ENCODE measurements at places on chromosomes 5 and 9.

DNA sequence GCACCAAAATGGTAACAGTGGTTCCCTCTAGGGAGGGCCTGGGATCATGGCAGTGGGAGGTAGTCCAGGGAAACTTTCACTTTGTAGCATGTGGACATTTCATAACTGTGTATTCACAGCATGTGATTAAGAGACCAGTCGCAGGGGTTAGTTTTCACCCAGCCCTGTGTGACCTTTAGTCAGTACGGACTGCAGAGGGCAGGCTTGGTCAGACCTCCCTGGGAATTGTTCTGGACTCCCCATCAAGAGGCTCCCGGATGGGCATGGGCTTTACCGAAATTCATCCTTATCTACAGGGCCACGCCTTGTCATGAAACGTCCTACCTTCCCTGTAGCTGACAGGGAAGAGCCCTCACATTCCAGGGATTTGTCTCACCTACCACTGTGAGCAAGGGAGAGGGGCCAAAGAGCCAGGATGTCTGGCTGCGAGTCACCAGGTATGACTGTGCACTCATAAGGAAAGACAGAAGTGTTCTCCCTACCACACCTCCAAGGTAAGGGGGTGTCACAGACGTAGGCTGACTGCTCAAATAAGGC is 19.9 kb downstream of the GPX3 start:
- no peak for DNase-seq

DNA sequence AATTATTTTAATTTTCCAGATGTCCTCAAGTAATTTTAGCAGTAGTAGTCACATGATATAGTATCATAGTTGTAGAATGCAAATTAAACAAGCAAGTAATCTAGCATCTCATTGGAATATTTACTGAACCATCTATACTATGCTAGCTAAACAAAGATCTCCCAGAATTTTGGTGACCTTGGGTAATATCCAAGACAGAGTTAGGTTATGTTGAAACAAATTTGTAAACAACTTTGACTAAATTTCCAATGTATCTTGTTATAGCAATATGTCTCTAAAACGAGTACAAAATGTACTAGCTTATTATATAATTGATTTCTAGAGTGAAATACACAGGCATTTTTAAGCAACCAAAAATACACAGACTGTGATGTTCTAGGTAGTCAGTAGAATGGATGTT is 41.5 kb downstream of the VCAN start:
- no peak for DNase-seq

GRCh38 chr5:53490747-53491146 is 10.3 kb downstream of the FST start:
- DNase-seq = peak; percentile 2

GRCh38 chr5:82720213-82721086 is 356.7 kb downstream of the TMEM167A start:
- DNase-seq = no peak

DNA sequence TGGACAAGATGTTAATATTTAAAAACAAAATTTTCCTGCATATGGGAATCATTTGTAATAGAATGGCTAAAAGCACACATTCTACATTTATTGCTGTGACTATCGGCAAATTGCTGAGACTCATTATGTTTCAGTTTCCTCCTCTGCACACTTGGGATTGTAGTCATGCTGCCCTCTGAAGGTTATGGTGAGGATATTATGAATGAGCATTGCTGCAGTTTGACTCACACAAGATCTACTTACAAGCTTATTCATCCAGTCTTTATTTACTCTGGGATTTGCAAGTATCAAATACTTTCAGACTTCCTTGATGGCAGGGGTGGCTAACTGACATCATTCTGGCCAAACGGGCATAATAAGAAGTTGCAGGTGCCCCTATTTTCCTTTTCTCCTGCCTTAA is 9.5 kb upstream of the NFIL3 start:
- peak; percentile 18 for DNase-seq

GRCh38 chr5:84411832-84412605 is 27.3 kb upstream of the EDIL3 start:
- no peak for DNase-seq

- no peak for DNase-seq
These were observed 971.3 kb upstream of the CDH18 start for GRCh38 chr5:20959347-20959746.

GRCh38 chr5:135642488-135642870 is 63.7 kb upstream of the CXCL14 start:
- no peak for DNase-seq

GRCh38 chr9:32497921-32498320 is 28.1 kb downstream of the RIGI start:
- no peak for DNase-seq

DNA sequence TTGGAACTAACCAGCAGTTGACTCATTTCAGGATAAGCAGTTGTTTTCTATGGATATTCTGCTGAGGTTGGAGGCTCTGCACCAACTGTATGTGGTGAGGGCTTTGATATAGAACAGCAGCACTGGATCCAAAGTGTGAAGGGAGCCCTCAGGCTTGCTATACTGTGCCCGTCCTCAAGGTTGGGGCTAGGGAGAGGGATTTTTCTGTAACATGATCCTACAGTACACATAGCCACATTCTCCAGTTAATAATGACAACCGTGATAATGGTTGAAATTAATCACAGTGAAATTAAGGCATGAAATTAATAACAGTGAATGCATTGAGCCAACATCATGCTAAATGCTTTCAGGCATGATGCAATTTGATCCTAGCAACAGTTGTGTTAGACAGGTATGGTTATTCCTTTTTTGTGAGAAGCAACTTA is 36.7 kb downstream of the ARHGAP26 start:
- peak; percentile 73 for DNase-seq

DNA sequence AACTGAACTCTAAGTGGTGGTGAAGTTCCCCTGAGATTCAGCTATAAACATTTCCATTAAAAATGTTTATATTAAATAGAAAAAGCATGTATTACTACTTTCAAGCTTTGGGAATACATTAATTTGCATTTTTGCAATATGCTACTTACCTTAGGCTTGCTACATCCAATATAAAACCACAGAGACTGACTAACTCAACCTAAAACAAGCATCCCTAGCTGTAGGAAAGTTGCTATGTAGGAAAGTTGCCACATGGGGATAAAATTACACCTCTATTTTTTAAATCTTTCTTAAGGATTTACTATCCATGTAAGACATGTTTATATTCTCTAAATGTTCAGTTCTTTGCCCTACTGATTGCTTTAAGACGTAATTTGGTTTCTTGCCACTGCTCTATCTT is 12.8 kb downstream of the SCAMP1 start:
- no peak for DNase-seq

DNA sequence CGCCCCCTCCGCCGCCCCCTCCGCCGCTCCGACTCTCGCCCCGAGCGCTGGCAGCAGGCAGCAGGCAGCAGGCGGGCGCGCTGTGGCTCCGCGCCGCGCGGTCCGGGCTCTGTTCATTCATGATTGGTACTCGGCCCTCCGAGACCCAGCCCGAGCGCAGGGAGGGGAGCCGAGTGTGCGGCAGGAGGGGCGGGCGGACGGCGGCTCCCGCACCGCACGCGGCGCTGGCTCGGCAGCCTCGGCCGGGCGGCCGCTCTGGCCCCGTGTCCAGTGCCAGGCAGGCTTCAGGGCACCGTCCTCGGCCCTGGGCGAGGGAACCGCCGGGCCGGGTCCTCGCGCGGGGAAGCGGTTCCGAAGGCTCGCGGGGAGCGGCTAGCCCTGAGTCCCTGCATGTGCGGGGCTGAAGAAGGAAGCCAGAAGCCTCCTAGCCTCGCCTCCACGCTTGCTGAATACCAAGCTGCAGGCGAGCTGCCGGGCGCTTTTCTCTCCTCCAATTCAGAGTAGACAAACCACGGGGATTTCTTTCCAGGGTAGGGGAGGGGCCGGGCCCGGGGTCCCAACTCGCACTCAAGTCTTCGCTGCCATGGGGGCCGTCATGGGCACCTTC is at the start of gene KCNIP1:
Gene KCNIP1, plus strand, starts transcription at position 31 of the 607 bp plus-strand sequence.
- peak; percentile 9 for DNase-seq

- no peak for DNase-seq
These were observed 14.5 kb upstream of the ROPN1L start for GRCh38 chr5:10427201-10427600.

DNA sequence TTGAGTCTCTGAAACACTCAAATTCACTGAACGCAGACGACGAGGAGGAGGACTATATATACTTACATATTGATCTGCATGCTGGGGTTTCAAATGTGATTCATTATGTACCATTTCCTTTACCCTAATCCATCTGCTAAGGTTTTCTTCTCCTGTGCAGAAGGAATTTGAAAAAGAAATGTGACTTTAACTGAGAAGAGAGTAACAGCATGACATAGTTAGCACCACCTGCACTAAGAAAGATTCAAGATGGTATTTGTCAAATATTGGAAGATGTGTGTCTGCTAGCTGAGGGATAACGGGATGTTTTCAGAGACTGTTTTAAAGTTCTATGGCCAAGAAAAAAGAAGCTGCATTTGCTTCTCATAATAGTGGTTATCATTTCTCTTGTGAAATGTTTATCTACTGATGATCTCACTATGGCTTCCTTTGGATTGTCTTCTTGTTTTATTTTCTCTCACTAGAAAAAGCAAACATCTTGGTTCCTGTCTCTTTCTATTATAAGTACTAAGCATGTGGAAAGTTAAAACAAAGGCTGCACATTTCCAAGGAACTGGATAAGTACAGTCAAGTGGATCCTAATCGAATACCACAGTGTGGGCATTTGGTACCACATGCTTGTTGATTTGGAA is 89.8 kb upstream of the TLE4 start:
- DNase-seq = no peak

- DNase-seq = no peak
These were observed 16.7 kb downstream of the GOLGA2 start for GRCh38 chr9:128259156-128259555.

DNA sequence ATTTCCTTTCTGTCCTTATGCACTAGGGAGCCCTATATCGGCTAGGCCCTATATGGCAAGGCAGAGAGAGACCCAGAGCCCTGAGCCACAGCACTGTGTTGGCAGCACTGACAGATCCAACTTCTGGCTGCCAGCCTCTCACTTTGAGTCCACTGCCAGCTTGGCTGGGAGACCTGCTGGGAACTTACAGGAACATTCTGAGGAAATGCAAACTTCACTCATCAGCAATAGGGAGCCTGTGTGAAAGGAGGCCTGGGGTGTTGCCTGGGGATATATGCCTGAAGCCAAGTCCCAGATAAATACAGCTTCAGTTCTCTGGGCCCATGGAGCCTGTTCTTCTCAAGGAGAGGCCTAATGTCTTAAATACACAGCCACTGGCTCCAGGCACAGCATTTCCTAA is 78.0 kb downstream of the ADRB2 start:
- DNase-seq = no peak

- no peak for DNase-seq
These were observed 28.4 kb upstream of the GPR150 start for GRCh38 chr5:95591490-95591901.

GRCh38 chr9:134182554-134183085 is 18.3 kb upstream of the RNU6ATAC start:
- DNase-seq = no peak

- peak; percentile 88 for DNase-seq
These were observed 127.4 kb downstream of the BARX1 start for GRCh38 chr9:93827545-93828330.

DNA sequence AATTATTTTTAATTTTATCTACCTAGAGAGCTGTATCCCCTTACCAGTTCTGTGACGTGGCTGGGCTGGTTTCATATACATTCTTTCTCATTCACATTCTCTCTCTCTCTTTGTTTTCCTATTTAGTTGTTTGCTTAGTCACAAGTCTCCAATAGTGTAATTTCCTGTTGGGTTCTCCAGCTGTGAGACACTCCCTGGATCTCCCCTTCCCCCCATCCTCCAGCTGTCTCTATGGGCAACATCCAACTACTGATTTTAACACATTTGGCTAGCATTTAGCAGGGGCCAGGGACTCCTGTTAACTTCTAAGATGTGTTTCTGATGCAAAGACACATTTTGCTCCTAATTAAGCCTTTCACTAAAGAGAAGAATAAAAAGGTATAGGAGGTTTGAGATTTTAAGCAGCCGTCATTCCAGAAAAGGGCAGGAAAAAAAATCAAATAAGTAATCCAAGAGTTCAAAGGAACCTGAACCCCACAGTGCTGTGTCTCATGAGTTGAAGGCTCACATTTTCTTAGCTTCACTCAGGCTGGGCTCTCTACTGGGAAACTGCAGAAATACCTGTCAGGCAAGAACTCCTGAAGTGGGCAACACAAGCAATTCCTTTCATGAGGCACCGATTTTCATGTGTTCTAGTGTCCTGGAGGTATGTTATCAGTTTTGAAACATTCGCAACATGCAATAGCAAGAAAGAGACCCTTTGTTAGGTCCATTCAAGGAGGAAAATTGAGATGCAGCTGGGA is 198.7 kb upstream of the C9orf72 start:
- peak; percentile 76 for DNase-seq

DNA sequence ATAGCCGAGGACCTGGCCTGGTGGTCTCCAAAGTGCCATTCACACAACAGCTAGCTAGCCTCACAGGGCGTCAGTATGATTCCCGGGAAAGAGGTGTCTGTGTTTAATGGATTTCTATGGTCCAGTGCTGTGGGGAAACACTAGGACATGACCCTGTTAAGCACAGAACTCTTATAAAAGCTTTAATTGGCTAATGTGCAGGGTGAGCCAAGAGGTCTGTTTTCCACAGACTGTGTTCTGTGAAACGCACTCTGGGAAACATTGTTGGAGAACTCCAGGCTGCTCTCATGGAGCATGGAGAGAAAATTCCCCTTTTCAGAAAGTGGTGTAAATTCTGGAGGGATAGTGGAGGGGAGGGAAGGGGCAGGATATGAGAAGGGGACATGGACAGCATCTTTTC is 331.4 kb downstream of the FBXL7 start:
- DNase-seq = no peak

- DNase-seq = peak; percentile 70
These were observed 2.7 kb downstream of the SHB start for GRCh38 chr9:38066197-38066913.

- DNase-seq = no peak
These were observed 317.1 kb downstream of the ANXA1 start for GRCh38 chr9:73468716-73469115.

DNA sequence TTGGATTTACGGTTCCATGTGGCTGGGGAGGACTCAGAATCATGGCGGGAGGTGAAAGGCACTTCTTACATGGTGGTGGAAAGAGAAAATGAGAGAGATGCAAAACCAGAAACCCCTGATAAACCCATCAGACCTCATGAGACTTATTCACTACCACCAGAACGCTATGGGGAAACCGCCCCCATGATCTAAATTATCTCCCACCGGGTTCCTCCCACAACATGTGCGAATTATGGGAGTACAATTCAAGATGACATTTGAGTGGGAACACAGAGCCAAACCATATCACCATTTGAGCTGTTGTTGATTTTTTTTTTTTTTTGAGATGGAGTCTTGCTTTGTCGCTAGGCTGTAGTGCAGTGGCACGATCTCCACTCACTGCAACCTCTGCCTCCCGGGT is 16.5 kb downstream of the DAB2IP start:
- no peak for DNase-seq

DNA sequence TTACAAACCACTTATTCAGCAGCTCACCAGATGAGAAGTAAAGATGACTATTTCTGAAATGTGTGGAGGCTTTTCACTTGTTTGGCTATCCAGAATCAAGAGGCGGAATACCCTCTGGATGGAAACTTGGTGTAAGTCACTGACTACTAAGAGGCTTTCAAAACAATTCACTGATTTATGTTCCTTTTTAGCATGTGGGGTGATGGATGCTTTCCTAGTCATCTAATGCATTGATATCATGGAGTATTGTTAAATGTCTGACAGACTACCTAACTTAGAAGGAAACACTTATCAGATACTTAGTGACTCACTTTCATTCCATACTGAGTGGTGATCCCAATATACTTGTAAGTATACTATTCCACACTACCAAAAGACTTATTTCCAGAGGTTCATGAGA is 141.4 kb downstream of the PLK2 start:
- DNase-seq = no peak

GRCh38 chr9:38085308-38085707 is 16.3 kb upstream of the SHB start:
- DNase-seq = no peak

GRCh38 chr5:107669096-107670031 is 1.4 kb downstream of the EFNA5 start:
- DNase-seq = peak; percentile 27

Measured in NCI-H1417 (cell line).